T-cell (primary cell): ENCODE measurements at places on chromosomes 1 and 21.
A peak's percentile ranks its signal among the peaks of the same experiment; 100 is the strongest.

DNA sequence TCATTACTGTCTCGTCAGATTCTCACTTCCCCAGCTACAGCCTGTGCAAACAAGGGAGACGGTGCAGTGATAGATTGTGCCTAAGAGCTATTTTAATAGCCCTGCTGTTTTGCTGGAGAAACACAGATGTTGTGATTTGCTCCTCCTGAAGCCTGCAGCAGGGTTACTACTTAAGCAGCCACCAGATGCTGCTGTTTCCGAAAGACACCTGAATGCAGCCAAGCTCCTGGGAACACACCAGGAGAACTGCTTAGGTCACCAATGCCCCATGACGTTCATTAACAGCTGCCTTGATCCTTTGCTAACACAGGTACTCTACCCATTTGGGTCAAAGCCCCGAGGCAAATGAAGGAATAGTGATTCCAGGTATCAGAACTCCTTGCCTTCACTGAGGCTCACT, 411.8 kb upstream of the DAB1 start:
- no peak for DNase-seq

DNA sequence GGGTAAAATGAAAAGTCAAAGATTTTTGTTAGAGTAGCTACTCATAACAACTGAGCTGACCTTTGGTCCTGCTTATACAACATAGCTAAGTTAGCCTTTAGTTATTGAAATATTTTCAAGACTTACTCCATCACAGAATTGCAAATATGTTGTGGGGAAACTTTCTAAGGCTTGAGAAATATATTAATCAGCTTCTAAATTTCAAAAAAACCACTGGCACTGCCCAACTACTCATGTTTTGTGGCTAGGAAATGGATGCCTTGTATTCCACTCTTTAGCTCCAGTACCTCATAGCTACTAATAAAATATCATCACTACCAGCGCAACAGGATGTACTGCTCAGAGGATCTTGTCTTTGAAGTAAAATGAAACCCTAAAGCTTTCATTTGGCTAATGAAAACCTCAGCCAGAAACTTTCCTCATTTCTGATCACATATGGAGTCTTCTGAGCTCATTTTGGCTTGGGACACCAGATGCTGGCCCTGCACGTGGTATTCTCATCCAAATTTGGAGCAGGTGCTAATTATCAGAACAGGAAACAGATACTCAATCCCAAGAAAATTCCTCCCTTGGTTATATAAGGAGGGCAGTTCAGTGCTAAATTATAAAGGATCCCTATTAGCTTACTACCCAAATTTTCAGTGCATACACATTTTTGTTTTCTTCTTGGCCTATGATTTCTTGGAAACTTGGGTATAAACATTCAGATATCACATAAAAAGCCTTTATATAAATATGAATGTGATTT, 690.7 kb downstream of the ADGRL2 start:
- no peak for DNase-seq

GRCh38 chr1:96144636-96145035, 576.9 kb upstream of the PTBP2 start:
- DNase-seq = no peak

- no peak for DNase-seq
Observed at GRCh38 chr1:33010932-33011731, 25.6 kb downstream of the AK2 start.

GRCh38 chr21:29230551-29231261, 68.0 kb upstream of the BACH1 start:
- DNase-seq = no peak

DNA sequence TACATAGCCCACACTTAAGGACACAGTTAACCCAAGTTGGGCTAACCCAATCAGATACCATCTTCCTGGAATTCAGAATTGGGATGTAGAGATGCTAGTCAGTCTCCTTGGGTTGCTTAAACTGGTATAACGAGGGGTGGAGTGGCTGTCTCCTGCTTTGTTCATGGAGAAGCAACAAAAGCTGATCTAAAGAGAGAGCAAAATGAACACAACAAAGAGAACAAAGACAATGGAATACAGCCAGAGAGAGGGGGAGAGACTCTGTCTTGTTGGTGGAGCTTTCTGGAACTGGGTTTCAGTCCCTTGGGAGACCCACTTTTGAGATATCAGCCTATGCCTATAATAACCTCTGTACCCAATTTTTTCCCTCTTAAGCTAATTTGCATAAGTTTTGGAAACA, 138.1 kb downstream of the ATG4C start:
- no peak for DNase-seq

- peak; percentile 36 for DNase-seq
Observed at GRCh38 chr1:182595641-182596240, 6.7 kb upstream of the RNASEL start.

DNA sequence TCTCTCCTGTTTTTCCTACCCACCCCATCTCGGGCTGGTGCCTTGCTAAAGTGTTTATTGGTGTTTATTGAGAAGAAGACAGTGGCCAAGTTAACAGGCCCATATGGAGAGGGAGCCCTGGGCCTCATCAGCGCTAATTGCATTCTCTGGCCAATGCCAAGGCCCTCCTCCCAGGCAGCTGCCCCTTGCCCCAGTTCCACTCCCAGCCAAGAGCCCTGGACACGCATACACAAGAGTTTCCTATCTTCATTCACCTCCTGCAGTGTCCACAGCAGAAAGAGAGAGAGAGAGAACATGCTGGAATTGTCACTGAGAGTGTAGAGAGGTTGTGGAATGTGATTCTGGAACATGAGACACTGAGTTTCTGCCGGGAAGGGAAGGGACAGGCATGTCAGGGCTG, 25.4 kb upstream of the VWA5B1 start:
- DNase-seq = no peak

DNA sequence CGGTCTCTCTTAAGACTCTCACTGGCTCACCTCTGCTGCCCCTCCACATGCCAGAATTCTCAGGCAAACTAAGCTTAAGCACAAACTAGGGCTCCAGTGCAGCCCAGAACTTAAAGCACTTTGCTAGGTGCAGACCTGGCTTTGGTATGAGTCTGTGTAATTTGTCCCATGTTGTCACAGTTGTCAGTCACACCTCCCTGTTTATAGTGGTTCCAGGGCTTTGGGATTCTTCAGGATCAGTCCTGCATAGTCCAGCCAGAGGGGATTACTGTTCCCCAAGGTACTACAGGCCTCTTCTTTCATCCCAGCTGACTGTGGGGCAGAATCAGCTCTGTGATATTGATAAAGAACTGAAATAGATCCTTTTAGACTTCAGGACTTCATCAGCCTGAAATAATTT, 105.0 kb upstream of the UBE2U start:
- DNase-seq = no peak

DNA sequence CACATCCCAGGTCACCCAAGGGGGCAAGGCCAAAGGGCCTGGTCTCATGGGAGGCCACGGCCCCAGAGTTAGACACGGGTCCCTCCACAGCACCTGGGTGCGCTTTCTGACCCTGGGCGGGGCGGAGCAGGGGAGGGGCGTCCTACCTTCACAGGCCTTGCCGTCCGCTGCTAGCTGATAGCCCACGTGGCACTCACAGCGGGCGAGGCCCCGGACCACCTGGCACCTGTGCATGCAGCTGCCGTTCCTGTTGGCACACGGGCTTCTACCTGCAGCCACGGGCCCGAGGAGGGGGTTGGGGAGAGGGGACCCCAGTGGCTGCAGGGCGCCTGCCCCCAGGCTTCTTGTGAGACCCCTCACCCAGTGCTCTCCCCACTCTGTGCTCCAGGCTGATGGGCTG, 59.9 kb downstream of the ARHGEF16 start:
- DNase-seq = no peak

DNA sequence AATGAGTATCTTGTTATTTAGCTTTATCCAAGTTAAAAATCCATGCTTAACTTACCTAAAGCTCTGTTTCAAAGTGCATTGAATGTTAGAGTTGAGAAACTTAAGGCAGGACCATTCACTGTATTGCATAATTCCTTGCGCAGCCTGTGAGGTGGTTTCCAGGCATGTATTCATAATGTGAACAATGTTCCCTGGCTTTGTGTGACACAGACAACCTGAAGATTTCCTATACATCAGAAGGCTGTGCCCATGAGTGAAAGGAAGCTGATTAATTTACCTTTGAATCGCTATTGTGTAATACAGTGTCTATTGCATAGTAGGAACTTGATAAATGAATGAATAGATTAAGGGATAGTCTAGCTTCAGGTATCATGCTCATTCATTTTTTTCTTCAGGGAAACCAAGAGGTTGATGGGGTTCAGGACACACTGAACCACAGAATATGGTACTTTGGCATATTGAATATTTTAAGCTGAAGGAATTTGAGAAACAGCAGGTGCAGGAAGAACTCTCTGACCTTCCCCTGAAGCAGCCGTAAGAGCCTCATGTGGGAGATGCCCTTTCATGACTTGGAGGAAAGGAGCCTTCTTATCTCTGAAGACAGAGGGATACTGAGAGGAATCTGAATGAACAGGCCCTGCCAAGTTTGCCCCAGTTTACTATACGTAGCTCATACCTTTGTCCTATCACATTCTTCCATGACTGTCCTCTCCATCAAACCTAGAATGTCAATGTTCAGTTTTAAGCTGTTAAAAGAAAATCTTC, 88.6 kb upstream of the GNG12 start:
- no peak for DNase-seq

GRCh38 chr1:198829944-198830343, 191.1 kb downstream of the PTPRC start:
- no peak for DNase-seq

DNA sequence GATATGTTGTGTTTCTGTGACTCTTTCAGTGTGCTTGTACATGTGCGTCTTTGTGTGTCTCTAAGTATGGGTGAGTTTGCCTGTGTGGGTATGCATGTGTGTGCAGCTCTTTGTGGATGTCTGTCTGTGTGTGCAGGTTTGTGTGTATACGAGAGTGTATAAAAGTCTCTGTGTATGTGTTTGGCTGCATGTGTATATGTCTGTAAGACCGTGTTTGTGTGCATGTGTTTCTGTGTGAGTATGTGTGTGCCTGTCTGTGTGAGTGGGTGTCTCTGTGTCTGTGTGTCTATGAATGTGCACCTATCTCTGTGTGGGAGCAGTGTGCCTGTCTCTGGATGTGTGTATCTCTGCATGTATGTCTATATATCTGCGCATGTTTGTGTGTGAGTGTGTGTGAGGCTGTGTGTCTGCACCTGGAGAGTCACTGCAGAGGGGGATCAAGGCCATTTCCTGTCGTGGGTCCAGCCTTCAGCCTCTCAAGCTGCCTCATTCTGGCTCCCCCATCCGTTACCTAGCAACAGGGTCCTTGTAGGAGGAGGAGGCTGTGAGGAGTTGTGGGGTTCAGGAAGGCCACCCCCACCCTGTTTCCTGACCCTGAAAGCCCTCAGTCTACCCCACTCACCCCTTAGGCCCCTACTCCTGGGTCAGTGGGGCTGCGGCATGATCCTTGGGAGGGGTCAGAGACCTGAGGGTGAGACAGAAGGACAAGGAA, 10.4 kb downstream of the FGR start:
- DNase-seq = no peak

GRCh38 chr1:154129391-154129970, 25.4 kb downstream of the NUP210L start:
- DNase-seq = no peak

DNA sequence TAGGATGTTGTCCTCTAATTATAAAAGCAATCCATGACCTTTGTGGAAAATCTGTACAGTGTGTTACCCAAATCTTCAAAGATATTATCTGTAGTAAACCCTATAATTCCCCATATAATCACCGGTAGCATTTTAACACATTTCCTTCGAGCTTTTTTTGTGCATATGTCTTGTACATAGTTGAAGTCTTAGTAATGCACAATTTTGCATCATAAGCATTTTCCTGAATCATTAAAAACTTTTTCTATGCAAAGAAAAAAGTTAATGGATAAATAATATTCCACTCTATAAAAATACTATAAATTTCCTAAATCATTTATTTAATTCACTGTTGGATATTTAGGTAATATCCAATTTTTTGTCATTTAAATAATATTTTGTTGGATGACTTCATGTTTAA, 201.7 kb downstream of the RRAGC start:
- no peak for DNase-seq

DNA sequence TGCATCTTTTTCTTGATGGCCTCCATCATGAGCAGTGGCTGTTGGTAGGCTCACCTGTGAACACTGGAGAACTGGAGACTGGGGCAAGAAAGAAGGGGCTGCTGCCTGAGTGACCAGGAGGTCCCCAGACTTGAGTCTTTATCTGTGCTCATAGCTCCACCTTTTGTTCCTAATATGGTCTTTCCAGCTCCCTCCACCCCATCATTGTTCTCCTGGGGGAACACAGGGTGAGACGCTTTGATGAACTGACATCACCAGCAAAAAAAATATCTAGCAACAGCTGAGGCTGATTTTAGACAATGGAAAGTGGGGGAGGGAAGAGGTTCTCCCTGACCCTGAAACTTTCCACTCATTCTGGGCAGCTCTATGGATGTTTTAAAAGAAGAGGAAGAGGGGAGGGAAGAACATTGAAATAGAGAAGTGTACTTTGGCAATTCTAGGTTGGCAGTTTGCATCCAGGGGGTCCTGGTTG, at the start of gene TPM3:
Gene TPM3 (minus strand): TSS at position 111 of the 472 bp plus-strand sequence. CDS start 82 bp downstream, at position 29.
- DNase-seq = no peak

GRCh38 chr1:26768755-26769154, 19.0 kb upstream of the PIGV start:
- no peak for DNase-seq

DNA sequence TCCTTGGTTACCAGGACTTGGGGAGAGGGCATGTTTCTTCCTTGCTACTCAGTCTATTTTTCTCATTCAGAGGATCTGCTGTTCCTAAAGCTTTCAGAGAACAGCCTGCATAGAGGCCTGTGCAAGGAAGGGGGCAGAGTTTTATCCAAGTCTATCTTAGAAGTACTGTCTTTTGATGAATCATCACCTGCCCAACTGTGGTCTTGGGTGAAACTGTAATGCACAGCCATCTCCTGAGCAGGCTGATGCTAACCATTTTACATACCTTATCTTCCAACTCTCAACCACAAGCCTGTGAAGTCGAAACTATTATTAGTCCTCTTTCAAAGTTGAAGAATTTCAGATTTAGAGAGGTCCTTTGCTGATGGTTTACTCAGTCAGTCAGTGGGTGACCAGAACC, 368.0 kb downstream of the HHAT start:
- no peak for DNase-seq

GRCh38 chr21:39041816-39042215, 141.4 kb downstream of the PSMG1 start:
- DNase-seq = no peak

DNA sequence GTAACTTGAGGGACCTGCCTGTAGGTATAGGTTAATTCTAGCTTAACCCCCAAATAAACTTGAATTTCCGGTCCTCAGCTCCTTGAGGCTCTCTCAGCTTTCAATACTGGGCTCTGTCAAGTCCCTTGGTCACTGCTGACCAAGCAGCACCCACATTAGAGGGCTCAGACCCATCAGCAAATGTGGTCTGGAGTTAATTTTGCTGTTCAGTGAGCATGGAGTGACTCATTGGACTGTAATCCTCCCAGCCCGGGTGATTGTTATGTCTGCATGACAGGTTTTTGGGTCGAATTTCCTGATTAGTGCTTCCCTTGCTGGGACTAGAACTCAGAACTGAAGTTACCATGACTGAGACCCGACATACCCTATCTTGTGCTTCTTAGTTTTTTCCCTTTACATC, 130.6 kb downstream of the URB2 start:
- DNase-seq = no peak

GRCh38 chr21:17045214-17045853, 467.5 kb upstream of the CXADR start:
- no peak for DNase-seq
